Activated T-cell treated with anti-CD3 and anti-CD28 coated beads for 1 hour (primary cell): ENCODE measurements at places on chromosomes 13 and 19.

DNA sequence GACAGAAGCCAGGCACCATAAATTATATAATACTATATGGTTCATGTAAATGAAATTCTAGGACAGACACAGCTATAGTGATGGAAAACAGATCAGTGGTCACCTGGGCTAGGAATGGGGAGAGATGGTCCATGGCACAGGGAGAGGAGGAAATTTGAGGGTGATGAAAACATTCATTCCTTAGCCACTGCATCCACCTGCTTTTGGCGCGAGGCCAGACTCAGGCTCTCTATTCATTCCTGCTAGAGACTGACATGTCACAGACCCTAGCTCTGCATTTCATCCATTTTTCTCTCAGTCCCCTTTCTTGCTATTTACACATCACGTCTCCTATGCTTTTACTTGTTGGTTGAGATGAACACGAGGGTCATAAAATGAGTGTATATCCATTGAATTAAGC, 628.3 kb upstream of the SLC10A2 start:
- no peak for DNase-seq

DNA sequence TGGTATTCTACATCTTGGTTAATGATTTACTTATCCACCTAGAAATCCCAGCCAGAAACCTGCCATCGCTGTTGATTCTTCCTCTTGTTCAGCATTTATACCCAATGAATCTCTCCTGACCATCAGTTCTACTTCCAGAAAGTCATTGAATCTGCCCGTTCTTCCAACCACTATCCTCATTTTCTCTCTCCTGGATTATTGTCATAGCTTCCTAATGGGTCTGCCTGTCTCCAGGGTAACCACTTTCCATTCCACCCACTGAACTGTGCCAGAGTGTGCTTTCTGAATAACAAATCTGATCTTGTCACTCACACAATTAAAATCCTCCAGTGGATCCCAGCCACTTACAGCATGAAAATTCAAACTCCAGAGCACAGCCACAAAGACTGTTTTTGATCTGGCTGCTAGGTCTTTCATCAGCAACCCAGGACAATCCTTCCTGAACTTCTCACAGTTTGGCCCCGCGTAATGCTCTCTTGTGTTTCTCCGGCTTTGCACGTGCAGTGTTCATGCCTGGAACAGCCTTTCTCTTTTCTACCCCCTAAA, 330.6 kb downstream of the SPRY2 start:
- DNase-seq: no peak

DNA sequence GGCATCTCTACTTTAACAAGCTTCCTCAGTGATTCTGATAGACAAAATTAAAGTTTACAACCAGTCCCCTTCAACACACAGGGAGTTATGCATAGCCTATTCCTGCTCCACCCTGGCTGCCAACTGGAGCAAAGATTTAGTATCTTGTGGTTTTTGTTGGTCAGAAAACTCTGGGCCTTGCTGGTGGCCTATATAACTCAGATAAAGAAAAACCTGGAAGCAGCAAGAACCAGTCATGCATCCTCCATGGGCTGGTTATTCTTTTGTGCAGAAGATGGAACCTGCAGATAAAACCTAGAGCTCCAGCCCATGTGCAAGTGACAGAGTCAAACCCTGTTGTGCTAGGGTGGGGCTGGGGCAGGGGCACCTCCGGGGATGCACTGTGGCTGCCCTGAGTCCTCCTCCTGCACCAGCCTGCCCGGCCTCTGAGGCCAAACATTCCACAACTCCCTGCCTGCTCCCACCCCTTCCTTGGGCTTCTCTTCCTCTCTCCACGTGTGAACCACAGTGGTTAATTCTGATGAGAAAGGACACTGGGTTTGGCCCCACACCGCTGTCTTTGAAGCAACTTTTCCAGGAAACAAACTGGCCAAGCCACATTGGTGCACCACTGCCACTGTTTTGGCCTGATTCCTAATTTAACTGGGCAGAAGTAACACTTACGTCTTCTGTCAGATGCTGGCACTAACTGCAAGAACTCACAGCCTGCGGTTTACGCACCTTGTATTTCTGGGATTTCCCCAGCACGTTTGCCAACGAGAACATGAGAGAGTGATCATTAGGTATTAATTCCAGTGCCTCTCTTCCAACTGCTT, 23.3 kb upstream of the GGACT start:
- DNase-seq: no peak

DNA sequence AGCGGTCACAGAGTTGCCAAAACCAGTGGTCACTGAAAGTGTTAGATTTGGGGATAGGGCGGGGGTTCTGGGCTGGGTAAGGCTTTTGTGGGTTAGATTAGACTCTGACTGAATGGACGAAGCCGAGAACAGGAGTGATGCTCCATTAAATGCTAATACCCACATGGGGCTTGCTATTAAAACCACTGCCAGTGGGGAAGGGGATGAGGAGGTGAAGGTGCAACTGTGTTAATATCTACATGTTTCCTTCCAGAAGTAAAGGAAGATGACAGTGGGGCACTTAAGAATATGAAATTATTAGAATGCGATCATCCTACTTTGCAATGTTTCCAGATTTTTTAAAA, 573 bp upstream of the ZNF614 start:
- no peak for DNase-seq

GRCh38 chr13:40223585-40223984, 442.9 kb downstream of the FOXO1 start:
- no peak for DNase-seq
